ENCODE measurements at places on chromosomes 3 and 15.
A peak's percentile ranks its signal among the peaks of the same experiment; 100 is the strongest.

DNA sequence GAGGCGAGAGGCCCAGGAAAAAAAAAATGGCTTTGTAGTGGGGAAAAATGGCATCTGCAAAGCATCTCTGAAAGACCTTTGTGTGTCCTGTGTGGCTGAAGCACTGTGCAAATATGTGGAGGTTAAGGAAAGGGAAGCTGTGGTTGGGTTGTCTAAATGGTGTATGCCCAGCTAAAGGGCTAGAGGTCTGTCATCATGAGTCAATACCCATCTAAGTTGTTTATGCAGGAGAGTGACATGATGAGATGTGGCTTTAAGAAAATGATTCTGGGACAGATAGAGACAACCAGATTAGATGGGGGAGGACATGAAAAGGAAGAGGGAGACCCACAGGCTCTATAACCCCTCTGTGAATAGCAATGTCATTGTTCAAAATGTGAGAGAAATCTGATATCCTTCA is 280.7 kb downstream of the MFSD1 start:
- peak; percentile 17 for DNase-seq

- no peak for DNase-seq
Observed at GRCh38 chr3:189572249-189572648, 58.9 kb upstream of the TP63 start.

- DNase-seq = no peak
Observed at GRCh38 chr3:64122476-64122875, 99.2 kb upstream of the PSMD6 start.

- DNase-seq = no peak
Observed at GRCh38 chr3:149009732-149010131, 18.4 kb downstream of the GYG1 start.

- no peak for DNase-seq
Observed at GRCh38 chr3:172844428-172844827, 93.9 kb downstream of the ECT2 start.

DNA sequence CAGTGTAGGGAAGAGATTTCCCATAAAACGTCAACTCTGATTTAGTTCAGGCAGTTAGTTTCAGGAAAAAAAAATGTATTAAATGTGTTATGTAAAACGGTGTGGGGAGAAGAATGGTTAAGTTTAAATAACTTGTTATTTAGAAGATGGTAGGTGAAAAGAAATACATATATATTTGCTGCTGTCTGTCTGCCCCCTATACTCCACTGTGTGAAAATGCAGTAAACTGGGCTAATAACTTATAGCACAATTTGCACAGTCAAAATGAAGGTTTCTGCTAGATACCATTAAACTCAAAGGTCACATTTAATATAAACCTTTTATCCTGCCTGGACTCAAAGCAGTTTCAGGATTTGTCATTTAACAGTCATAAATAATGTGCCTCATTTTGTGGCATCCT is 515.0 kb downstream of the FGF12 start:
- DNase-seq = no peak

GRCh38 chr3:180280555-180280954 is 243.8 kb upstream of the PEX5L start:
- DNase-seq = no peak

- DNase-seq = no peak
Observed at GRCh38 chr3:49901366-49902339, 2.0 kb downstream of the MST1R start.

DNA sequence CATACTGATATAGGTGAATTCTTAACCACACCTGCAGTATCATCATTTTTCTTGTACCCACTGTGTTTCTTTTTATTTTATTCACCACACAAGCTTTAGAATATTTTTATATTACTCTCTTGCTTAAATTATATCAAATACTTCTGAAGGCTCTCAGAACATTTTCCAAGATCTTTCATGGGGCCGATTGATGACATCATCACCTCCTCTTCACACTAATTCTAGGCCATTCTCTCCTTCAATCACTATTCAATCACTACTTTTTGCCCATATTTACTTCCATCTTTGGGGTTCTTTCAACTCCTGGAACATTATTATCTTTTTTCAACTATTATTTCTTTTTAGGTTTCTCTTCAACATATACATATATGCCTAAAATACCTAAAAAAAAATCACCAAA is 1438.8 kb upstream of the ALCAM start:
- no peak for DNase-seq

DNA sequence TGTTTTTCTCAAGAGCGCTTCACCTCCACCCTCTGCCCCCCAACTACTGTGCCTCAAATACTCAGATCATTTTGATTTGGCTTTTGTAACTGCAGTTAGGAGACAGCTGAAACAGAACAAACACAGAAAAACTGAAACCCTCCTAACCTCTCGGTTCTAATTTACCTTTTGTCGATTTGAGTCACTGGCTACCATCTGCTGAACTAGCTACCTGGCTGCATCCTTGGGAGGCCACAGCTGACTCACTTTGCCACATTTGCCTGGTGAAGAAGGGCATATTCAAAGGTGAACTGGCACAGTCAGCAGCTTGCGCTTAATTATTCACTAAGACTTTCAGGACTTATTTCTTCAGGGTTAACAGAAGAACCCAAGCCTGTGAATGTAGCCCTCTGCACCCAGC is 117.7 kb downstream of the FOXB1 start:
- no peak for DNase-seq

- peak; percentile 69 for DNase-seq
Observed at GRCh38 chr3:49465270-49466034, 4.6 kb upstream of the DAG1 start.

DNA sequence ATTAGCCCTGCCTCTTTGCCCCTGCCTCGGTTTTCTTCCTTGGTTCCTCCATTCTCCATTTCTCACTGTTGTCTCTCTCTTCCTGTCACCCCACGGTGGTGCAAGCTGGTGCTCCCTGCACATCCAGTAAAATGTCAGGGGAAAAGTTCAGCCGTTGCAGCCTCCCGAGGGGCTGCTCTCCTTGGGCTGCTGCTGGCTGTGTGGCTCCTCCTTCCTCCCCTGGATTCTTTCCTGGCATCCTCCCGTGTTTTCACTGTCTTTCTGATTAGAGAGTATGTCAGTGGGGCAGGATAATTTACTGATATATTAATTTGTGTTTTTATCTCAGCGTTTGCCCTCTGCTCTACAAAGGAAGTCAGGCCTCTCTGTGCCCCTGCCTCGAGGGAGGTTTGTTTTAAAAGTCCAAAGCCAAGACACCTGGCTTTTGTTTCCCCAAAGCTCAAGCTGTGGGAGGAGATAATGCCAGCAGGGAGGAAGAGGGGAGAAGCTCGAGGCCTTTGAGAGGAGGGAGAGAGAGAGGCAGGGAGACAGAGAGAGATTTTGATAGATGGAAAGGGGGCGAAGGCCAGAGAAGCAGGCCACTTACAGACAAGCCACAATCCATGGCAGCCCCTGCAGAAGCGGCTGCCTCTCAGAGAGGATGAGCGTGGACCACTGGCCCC is 150.3 kb upstream of the NR2F2 start:
- DNase-seq = no peak

DNA sequence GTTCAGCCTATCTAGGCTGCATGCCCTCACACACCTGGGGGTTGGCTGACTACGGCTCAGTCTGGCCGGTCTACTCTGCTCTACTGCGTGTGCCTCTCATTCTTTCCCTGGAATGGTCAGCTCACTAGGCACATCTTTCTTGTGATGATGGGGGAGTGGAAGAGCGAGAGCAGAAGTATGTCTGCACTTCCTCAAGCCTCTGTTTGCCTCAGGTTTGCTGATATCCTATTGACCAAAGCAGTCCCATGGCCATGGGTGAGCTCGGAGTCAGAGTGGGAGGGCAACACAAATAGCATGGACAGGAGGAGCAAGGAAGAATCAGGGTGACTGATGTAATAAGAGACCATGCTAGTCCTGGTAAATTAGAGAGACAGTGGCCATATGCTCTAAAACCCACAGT is 167.9 kb upstream of the PRICKLE2 start:
- DNase-seq = no peak

GRCh38 chr15:33584797-33585196 is 274.0 kb downstream of the RYR3 start:
- no peak for DNase-seq

DNA sequence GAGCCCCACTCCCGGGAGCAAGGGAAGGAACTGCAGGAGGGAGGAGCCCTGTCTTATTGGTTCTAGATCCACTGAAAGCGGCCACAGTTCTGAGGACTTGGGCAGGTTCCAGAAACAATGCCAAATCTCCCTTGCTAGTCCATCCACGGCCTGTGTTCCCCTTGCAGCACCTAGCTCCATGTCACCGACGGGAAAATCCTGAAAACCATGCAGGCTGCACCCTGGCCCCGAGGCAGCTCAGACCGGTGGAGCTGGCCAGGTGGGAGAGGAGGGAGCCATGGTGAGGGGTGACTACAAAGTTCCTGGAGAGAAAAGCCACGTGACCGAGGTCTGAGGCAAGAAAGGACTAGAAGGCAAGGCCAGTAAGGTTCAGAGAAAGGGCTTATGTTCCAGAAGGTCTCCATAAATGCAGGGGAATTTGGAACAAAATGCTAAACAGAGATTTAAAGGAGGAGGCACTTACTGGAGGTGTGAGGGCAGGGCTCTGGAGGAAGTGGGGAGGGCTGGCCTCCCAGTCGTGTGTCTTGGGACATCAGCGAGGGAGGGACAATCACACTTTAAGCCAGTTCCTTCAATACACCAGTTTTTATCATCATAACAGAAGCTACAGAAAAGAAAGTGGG is 5.4 kb downstream of the MGLL start:
- no peak for DNase-seq

GRCh38 chr3:130934442-130935089 is 40.7 kb downstream of the ATP2C1 start:
- no peak for DNase-seq

All from CMK (cell line).